NCI-H1930 (cell line): ENCODE measurements at places on chromosomes 7 and 10.

GRCh38 chr10:84683980-84684740 lies 355.8 kb downstream of the CCSER2 start:
- DNase-seq: no peak

- DNase-seq: no peak
Measured at GRCh38 chr7:91636129-91636724, 244.3 kb downstream of the MTERF1 start.

GRCh38 chr10:71521504-71522441 lies 125.1 kb downstream of the CDH23 start:
- DNase-seq: no peak

DNA sequence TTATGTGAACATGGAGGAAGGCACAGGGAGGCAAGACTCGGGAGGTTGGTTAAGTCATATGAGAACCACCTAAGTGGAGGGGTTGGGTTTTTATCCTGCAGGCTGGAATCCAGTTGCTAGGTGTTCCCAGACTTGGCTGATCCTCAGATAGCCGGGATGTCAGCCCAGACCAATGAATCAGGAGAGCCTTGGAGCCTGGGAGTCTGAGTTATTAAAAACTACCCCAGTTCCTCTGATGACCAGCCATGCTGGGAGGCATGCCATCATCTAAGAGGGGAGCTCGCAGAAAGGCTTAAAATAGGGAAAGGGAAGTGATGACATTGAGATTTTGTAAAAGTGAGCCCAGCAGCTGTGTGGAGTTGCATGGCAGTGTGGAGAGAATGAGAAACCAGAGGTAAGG lies 238.1 kb downstream of the ZNF248 start:
- DNase-seq: no peak

- no peak for DNase-seq
Measured at GRCh38 chr7:24595671-24596418, 22.6 kb downstream of the PALS2 start.

DNA sequence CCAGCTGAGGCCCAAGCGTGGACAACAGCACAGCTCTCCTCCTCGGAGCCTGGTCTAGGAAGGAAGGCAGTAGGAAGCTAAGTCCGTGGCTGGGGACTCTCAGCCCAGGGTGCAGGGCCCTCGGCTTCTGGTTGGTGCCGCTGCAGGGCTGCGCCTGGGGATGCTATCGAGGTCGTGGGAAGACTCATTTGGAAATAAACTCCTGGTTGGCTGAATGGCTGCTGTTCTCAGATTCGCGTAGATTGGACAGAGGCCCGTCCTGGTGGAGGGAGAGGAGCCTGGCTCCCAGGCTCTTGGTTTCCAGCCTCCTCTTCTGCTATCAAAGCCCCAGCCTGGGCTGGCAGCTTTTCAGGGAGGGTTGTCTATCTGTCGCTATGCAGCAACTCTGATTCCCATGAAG lies 152.6 kb upstream of the FZD8 start:
- no peak for DNase-seq

DNA sequence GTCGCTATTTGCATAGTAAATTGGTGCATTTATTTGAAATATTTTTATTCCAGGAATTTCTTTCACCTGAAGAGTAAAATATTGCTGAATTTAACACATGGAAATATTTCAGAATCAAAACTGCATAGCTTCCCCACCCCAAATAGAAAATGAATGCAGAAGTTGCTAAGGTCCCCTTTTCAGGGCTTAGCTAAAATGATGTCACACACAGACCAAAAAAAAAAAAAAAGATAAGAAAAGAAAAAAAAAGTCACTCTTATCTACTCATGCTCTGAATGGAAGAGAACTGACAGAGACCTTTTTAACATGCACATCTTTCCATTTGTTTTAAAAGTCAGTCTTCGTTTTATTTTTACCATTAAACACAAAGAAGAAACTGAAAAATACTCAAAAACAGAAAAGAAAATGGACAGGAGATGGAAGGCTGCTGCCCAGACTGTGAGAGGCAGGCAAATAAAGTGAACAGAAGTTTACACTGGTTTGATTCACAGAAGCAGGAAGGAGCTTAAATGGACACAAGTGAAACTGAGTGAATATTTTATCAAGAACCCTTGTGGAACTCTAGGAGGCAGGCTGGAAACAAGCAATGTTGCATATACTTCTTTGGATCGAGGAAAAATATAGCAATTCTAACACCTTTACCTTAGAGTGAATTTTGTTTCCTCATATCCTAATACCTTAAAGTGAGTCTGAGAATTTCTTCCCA lies 32.0 kb downstream of the PSMC2 start:
- DNase-seq: no peak

DNA sequence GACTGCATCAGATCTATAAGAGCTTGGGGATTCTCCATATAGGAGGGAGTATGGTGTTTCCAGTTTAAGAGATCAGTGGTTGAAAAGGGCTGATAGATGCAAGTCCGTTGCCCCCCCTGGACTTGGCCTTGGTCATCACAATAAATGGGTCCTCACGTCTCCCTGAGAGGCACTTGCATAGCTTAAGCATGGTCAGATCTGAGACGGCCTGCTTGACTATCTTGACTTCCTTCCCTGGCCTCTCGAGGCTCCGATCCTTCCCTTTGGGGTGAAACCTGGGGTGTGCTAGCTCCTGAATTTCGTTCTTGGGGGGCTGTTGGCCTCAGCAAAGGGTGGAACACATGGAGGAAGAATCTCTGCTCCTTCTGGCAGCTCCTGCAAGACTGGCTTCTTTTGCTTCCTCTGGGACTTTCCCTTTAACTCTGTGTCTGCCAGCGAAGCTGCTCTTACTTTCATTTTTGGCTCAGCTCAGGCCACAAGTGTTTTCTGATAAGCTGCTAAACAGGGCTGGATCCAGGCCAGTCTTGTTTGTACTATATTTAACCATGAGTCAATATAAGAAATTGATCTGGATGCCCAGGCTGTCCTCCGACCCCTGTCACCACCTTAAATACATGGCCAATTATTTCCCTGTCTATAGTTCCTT lies 11.2 kb upstream of the ZNF485 start:
- DNase-seq: no peak

- DNase-seq: no peak
Measured at GRCh38 chr10:132602614-132603013, 65.0 kb downstream of the INPP5A start.

DNA sequence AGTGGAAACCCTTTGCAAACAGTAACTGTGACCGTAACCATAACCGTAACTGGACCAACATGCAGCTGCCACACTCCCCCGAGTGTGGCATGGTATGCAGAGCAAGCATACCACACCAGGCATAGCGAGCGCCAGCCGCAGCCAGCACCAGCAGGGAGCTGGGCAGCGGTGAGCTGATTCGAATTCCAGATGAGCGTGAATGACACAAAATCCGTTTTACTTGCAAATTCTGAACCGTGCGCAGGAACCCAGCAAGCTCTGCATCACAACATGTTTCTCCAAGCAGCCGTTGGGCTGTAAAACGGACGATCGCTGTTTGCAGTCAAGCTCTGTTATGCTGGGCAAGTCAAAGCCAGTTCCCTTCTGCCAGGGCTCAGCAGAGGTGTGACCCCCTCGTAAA lies 111.1 kb downstream of the OAT start:
- DNase-seq: no peak

DNA sequence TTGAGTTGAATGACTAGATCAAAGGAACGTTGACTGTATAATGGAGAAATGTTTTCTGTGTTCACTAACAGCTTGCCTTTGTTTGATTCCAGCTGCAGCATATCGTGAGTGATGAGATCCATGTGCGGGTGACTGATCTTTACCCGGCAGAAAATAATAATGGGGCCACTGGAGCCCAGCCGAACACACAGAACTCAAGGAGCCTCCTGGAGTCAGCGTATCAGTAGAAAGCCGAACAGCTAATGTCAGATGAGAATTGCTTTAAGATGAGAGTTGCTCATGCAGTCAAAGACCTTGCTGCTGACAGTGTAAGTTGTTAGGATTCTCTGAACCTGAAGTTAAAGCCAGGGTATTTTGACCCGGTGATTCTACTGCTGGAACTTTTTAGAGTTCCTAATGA lies 34.3 kb upstream of the MTPAP start:
- DNase-seq: no peak

DNA sequence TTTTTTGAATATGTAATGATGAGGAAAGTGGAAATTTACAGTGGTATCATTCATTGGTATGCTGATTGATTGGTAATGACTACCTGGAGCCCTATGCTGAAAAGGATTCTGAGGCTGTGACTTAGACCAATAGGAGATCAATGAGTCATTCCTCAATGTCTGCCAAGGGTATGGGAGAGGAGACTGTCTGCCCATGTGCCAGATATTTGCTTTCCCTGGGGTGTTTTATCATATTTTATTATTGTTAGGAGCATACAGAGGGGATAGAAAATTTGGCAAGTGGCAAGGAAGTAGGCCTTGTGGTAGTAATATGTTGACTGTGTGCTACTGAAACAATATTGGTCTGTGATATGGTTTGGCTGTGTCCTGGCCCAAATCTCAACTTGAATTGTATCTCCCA lies 54.8 kb downstream of the ASAH2B start:
- DNase-seq: no peak

GRCh38 chr10:113578773-113579172 lies 25.9 kb downstream of the HABP2 start:
- DNase-seq: no peak

GRCh38 chr10:44927352-44927751 lies 16.2 kb downstream of the TMEM72 start:
- no peak for DNase-seq

DNA sequence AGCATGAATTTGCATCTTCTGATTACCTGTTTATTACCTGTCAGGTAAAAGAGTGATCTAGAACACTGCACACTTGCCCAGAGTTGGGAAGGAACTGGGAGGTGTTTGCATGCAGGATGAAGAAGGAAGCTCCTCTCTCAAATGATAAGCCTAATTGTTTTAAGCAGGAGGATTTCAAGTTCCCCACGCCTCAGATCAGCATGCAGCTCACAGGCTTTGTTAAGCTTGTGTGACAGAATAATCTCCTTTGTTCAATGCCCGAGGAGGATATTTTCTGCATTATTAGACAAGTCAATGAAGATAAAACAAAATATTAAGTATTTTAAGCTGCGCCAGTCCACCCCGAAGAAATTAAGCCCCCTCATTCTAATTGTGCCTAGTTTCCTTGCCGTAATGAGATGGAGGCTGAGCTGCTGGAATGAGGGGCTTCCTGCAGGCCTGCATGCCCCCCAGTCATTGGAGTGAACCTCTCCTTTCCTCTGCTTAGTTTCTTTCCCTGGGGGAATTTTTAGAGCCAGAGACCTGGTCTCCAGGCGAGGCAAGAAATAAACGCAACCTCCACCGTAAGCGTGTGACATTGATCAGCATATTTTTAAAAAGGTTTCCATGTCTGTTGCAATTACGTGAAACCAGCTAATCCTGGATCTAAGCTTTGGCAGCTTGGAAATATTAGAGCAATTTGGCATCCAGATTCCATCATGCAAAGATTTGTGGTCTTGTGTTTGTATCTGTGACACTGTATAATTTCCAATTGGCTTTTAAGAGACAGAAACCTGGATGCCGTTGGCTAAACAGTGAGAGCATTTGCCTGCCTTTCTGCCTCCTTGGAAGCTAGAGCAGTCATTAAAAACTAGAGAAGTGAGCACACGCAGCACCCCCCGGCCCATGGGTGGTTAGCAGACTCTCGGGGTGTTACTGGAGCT lies 376.0 kb downstream of the GALNT17 start:
- no peak for DNase-seq

DNA sequence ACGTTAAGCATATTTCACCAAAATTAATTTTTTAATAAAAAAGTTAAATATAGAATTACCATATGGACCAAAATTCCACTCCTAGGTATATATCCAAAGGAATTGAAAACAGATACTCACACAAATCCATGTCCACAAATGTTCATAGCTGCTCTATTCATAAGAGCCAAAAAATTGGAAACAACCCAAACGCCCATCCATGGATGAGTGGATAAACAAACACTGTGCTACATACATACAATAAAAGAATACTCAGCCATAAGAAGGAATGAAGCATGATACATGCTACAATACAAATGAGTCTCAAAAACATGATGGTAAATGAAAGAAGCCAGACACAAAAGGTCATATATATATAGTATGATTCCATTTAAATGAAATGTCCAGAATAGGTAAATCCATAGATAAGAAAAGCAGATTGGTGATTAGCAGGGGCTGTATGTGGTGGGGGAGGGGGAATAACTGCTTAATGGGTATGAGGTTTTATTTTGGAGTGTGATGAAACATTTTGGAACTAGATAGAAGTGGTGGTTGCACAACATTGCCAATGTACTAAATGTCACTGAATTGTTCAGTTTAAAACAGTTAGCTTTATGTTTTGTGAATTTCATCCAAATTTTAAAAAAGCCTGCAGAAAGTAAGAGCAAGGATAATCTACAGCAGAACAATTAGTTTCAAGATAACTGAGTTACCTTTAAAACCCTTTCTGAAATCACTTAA lies 101.2 kb upstream of the EFCAB10 start:
- DNase-seq: no peak

DNA sequence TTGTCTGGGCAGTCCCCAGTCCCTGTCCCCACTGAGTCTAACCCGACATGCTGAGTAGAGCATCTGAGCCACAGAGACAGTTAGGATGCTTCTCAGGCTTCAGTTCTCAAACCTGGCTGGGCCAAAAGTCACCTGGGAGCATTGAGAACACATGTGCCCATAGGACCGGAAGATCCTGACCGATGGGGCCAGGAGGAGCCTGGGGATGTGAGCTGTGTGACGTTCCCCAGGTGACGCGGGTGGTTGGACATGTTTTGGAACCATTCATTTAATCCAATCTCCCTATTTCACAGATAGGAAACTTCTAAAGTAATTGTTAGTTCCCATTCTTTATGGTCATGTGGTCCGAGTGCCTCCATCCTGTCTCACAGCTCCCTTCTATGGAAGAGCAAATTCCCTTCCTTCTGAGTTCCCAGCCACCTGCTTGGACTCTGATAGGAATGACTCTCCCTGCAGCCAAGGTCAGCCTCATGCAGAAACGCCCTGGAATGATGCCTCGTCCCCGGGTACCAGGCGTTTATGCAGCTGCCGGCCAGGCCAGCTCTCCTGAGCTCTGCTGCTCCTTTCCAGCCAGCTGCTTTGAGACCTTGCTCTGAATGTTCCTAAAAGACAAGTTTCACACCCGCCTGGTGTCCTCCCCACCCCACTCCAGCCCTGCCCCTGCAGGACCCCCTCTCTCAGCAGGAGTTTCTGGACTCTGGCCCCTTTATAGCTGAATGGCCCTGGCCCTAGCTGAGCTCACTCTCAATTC lies 166.5 kb upstream of the RHEB start:
- DNase-seq: no peak

GRCh38 chr10:4319870-4320367 lies 506.1 kb upstream of the AKR1E2 start:
- no peak for DNase-seq

- no peak for DNase-seq
Measured at GRCh38 chr7:21373031-21373430, 54.9 kb upstream of the SP4 start.
